ENCODE measurements at places on chromosomes 13 and 19. TPM values are rescaled to one million over a fixed set of nuclear protein-coding genes. Genes with fewer than 3 reads are reported as not detected.
A peak's percentile ranks its signal among the peaks of the same experiment; 100 is the strongest.

DNA sequence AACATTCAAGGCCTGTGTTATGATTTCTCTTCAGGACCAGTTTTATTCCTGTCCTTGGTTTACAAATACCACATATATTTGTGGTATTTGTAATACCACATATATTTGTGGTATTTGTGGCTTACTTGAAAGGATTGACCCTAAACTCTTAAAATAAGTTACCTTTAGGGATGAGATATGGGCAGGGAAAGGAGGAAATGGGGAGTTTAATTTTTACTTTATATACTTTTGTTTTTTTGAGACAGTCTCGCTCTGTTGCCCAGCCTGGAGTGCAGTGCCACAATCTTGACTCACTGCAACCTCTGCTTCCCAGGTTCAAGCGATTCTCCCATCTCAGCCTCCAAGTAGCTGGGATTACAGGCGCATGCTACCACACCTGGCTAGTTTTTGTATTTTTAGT, 2.3 kb upstream of the TGDS start:
- no peak for DNase-seq

- DNase-seq = no peak
Observed at GRCh38 chr19:55440411-55441105, 2.5 kb downstream of the SHISA7 start.

DNA sequence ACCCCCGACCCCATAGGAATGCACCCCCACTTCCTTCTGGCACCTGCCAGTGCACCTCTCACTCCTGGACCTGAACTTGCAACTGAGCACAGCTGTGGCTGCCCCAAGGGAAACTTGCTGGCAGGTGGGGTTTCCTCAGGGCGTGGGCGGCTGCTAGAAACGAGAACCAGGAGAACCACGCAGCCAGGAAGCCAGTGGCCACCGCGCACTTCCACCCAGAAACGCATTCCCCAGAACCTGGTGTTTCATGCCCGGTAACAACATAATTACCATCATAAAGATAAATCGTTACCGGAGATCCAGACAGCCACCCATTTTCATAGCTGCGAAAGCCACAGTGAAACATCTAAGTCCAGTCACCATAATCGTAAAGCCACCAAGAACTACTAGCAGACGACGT, 75.2 kb upstream of the C13orf46 start:
- peak; percentile 40 for DNase-seq

GRCh38 chr13:41842036-41842620, 118.8 kb downstream of the VWA8 start:
- no peak for DNase-seq

Gene ANGPTL8
- 0.40 TPM for total RNA-seq
